ENCODE measurements at places on chromosomes 2 and 18.

DNA sequence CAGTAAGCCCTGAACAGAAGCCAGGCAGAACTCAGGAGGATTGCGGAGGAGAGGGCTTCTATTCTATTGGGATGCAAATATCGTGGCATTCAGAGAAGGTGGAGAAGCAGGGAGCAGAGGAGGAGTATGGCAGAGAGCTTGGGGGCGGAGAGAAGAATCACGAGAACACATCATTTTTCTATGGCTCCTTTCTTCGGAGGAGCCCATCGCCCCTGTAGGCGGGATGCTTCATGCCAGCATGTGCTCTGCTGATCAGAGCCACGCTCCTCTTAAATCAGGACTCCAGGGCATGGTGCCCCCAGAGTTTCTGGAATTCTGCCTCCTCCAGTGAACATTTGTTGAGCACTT is 71.1 kb downstream of the CIB4 start:
- no peak for DNase-seq

- DNase-seq, result no peak
Observed at GRCh38 chr18:24002479-24002878, 12.1 kb upstream of the TTC39C start.

DNA sequence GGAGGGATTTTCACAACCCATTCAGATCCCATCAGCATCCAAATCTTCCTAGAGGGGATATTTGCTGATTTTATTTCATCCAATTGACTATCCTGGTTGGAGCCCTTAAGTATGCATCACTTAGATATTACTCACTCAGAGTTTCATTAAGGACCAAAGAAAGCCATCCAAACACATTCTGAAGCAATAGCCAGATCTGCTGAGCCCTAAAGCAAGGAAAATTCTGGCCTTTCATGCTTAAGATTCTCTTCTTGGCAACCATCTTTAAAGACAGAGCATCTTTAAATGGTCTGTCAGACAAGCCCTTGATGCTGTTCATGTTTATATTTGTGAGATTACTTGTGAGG is 40.9 kb upstream of the C1D start:
- DNase-seq, result no peak

DNA sequence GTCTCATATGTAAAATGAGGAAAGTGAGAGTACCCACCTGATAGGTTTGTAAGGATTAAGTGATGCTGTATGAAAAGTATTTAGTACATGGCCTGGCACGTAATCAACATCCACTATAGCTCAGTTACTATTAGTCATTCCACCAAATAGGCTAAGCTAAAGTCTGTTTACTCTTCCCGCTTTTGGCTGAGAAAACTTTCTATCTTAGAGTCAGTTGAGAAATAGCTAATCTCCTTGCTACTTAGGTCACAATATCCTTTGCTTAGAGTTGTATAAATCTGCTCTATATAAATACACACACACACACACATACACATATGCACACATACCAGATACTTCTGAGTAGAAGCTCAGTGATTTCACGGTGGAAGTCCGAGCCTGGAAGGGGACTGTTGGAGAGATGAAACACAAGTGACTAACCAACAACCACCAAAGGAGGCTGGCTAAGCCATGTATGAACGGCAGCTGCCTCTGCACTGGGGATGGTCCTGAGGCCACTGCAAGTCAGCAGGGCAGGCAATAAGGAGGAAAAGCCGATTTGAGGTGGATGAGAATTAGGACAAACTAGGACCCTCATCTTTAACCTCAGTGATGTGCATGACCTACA is 104.6 kb upstream of the EPHA4 start:
- DNase-seq, result no peak

DNA sequence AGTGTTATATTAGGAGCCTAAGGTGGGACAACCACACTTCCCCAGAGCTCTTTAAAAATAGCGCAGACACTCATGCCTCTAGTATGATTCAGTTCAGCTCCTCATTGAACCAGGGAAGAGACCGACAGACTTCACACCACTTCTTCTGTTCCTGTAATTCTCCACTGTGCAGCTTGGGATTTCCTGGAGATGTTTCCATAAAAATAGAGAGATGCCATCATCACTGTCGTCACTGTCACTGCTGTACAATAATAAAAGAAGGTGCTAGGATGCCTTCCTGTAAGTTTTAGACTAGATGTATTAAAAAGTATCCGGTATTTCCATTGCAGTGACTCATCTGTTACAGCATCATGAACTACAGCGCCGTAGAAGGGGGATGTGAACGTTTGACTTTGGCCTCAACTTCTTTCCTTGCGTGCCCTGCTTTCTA is 110.9 kb downstream of the FAM210A start:
- no peak for DNase-seq

GRCh38 chr2:36889795-36890194 is 76.5 kb downstream of the STRN start:
- DNase-seq, result no peak

GRCh38 chr2:178242552-178242883 is 48.2 kb downstream of the OSBPL6 start:
- no peak for DNase-seq

DNA sequence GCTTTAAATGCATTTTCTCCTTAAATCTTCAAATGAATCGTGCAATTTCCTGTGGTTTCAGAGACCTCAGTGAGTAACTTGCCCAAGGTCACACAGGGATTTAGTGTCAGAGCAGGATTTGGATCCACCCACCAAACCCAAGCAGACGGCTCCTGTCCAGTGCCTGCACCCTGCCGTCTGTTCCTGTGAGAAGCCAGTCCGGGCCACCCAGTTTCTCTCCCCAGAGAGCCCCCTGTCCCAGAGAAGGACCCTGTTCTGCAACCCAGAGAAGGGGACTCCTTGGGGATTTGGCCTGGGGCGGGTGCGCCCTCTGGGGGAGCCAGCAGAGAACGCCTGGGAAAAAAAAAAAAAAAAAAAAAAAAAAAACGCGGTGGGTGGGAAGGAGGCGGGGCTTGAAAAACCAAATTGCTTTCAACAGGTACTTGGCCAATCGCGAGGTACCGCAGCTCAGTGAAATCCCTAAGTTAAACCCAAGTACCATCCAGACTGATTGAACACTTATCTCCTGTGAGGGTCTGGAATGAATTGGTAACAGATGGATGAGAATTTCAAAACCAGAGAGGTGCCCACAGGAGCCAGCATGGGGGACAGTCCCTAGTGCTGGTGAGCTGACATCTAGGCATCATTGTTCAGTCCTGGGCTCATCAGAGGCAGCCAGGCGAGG is 30.9 kb upstream of the REEP1 start:
- no peak for DNase-seq

- DNase-seq, result no peak
Observed at GRCh38 chr2:215896921-215897320, 116.4 kb downstream of the MREG start.

DNA sequence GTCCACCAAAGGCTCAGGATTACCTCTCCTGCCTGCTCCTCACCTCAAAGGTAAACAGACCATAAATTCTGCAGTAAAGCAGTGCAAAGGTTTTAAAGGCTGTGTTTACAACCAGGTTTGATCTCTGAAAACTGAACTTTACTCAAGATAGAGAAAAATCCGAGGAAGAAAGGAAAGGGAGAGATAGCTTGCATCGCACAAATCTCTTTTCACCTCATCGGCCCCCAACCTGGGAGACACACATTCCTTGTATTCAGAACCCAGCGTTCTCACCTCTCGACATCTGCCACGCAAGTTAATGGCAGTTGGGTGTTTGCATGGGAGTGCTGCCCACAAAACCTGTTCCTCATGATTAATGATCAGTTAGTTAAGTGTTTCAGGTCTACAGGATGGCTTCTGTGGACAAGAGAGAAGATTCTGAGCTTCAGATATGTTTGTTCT is 72.6 kb downstream of the GATA6 start:
- DNase-seq, result no peak

GRCh38 chr2:60104514-60105505 is 448.6 kb downstream of the BCL11A start:
- DNase-seq, result no peak

GRCh38 chr2:73939419-73939818 is 12.7 kb downstream of the DGUOK start:
- DNase-seq, result no peak

DNA sequence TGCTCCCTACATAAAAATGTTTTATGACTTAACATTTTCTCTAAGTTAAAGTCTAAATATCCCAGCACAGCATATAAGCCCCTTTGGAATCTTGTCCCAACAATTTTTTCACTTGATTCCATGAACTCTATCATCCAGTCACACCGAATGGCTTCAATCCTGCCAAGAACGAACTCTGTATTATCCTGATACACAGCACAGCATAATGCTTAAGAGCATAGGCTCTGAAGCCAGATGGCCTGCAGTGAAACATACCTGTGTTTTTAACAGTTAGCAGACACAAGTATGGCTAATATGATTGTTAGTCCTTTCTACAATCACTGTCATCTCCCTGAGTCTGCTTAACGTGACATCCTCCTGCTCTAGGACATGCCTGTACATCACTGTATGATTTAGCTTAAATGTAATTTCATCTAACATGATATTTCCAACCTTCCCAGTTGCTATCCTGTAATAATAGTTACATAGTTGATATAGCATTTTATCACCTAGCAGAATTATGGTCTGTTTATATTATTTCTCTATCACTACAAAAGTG is 669.5 kb downstream of the ERBB4 start:
- DNase-seq, result no peak

DNA sequence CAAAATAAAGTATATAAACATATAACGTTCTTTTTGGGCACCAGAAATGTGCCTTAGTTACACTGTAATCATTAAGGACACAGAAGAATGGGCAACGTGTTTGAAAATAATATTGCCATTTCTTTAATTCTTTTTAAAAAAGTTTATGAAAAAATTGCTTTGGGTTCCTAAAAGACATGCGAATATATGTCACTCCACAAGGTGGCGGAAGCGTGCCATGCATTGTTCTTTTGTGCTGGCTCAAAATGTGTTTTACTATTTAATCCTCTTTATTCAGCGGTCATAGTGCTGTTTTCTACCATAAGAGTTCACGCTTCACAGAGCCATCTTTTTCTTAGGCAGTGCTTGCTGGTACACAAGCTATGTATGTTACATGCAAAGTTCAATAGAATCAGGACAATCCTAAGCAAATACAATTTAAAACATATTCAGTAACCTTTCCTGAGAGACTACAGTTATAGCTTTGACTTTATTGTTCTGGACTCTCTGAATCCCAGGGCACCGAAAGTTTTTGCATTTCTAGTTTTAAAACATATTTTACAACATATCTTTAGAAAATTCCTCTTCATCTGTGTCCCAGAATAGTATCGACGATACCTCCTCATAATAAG is 147.8 kb upstream of the ERBB4 start:
- peak; percentile 41 for DNase-seq
